ENCODE measurements at places on chromosomes 4 and X.
A peak's percentile ranks its signal among the peaks of the same experiment; 100 is the strongest.

GRCh38 chr4:95524729-95525128 lies 24.0 kb downstream of the UNC5C start:
- DNase-seq, result no peak

- DNase-seq, result peak; percentile 93
Measured at GRCh38 chr4:186725469-186726425, 2.1 kb upstream of the FAT1 start.

DNA sequence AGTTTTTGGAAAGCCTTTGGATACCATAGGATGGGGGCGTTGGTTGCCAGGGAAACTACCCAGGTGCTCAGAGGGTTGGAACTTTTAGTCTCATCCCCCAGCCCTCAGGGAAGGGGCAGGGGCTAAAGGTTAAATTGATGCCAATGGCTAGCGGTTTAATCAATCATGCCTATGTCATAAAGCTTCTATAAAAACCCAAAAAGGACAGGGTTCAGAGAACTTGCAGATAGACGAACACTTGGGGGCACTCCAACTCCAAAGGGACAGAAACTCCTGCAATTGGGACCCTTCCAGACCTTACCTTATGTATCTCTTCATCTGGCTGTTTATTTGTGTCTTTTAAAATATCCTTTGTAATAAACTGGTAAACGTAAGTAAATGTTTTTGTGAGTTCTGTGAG lies 30.0 kb upstream of the GPR173 start:
- no peak for DNase-seq

GRCh38 chr4:113106108-113106507 lies 56.7 kb downstream of the ANK2 start:
- peak; percentile 29 for DNase-seq

DNA sequence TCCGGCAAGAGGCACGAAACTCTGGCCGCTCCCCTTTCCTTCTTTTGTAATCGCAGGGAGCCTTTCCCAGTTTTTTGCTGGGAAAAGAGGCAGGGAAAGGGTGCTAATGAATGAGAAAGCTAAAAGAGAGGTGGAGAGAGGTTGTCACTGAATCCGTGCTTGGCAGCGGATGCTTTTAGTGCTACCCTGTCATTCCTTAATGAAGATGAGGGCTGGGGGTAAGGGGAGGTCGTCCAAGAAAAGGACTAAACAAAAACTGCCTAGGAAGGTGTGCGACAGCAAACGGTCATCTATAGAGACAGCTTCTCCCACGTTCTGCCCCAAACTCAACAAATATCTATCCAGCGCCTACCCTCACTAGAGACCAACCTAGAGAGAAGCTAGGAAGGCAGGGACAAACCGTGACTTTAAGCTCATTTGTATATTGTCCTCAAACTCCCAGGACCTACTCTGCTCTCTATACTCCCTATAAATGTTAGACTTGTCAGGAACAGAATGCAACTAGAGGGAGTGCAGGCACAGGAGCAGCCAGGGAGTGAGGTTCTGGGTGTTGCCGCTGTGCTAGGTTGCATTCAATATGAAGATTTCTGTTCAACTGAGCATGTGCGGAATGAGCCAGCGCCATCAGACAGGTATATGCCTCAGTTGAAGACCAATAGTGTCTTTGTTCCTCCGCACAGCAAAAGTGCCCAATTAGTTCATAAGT lies 777 bp upstream of the CASK start:
- peak; percentile 52 for DNase-seq

GRCh38 chr4:99811117-99811516 lies 5.5 kb upstream of the DAPP1 start:
- no peak for DNase-seq

GRCh38 chr4:41613386-41613785 lies 75.4 kb downstream of the LIMCH1 start:
- DNase-seq, result no peak

DNA sequence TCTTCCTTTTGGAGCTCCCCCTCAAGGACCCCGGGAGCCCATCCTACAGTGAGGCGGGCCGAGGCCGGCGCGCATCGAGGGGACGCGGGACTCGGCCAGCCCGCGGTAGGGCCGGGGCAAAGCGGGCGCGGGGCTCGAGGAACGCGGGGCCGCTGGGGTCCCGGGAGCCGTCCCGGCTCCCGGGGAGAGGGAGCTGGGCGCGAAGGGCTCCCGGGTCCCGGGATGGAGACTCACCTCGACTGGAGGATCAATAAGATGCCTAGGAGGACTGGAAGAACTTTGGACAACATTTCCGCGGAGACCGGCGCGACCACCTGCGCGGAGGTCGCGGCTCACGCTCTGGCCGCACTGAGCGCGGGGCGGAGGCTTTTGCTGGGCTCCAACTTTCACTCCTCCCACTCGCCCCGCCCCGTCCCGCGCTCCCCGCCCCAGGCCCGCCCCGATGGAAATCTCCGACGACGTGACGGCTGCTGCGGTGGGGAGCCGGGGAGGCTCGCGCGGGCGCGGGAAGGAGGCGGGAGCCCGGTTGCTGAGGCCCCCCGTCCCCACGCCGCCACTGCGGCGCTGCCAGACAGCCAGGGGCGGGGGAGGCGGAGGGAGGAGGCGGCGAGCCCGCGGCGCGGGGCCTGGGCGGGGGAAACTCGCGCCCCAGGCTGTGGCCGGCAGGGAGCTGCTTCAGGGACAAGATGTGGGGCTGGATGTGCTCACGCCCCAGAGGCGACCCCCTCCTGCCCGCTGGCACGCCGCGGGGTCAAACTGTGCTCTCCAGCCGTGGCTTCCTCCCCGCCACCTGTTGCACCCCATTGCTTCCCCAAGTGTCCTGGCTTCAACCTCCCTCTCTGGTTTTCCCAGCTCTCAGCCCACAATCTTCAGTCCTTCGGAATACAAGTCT lies at the start of gene GABRE:
GABRE (minus strand) TSS at position 341 of the 892 bp plus-strand sequence; CDS start at position 290, 51 bp downstream.
- peak; percentile 75 for DNase-seq

- no peak for DNase-seq
Measured at GRCh38 chr4:155748039-155748438, 10.8 kb upstream of the GUCY1B1 start.

- no peak for DNase-seq
Measured at GRCh38 chr4:159483782-159484741, 381.2 kb downstream of the RAPGEF2 start.

DNA sequence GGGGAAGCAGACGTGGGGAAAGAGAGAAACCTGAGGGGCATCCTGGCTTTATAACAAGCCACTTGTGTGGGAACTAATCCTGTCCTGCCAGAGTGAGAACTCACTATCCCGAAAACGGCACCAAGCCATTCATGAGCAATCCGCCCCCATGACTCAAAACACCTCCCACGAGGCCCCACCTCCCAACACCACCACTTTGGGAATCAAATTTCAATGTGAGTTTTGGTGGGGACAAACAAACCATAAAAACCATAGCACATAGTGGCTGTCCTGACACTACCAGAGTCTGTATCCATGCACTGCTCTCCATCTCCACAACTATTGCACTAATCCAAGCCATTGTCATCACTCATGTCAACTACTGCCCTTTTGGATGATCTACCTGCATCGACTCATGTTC lies 28.5 kb upstream of the SEPTIN6 start:
- DNase-seq, result no peak

- no peak for DNase-seq
Measured at GRCh38 chr4:87895964-87896621, 63.3 kb downstream of the MEPE start.

- DNase-seq, result no peak
Measured at GRCh38 chr4:15552557-15553362, 83.1 kb downstream of the CC2D2A start.

- DNase-seq, result no peak
Measured at GRCh38 chrX:149845385-149845784, 35.6 kb upstream of the MAGEA8 start.

DNA sequence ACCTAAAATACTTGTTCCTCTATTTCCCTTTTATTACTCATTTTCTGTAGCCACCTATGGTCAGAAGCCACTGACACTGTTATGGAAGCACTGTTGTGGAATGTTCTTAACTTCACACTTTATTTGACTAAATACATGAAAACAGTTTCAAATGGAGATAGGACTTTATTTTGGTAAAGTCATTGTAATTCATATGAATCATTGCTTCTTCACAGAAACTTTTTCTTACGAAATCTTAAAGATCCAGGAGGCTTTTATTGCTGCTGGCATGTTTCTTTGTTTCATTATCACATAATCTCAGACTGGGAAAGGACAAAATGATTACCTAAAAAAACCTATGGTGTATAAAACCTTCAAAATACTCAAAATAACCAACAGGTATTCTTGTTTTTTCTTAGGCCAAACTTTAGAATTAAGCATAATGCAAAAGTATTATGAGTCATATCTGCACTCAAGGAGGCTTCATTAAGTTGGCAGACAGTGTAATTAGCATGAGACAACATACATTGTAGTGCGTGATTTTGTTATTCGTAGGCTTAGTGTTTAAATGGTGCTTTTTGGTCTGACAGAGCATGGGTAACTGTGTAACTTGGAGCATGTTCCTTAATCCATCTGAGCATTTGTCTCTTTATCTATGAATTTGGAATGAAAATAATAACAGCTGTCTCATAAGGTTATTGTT lies 58.0 kb downstream of the SH3BGRL start:
- DNase-seq, result no peak

- peak; percentile 52 for DNase-seq
Measured at GRCh38 chr4:37597034-37597433, 89.1 kb downstream of the RELL1 start.

DNA sequence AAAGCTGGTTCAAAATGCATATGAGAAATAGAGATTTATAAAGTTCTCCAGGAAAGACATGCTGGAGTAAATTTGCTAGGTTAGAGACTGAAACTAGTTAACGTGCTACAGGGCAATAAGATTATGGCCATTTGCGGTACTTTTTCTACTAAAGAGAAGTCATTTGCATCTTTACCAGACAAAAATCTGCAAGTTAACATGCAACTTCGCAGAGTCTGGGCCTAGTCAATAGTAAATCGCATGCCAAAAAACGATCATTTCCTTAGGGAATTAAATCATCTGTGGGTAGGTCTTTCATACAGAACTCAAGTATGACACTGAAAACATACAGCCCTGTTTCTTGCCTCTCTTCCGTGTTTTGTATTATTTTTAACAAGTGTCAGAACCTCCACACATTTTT lies 32.8 kb upstream of the REST start:
- DNase-seq, result no peak

GRCh38 chrX:31093639-31093975 lies 21.8 kb upstream of the FTHL17 start:
- no peak for DNase-seq

- peak; percentile 41 for DNase-seq
Measured at GRCh38 chr4:106365613-106366012, 3.0 kb downstream of the GIMD1 start.

DNA sequence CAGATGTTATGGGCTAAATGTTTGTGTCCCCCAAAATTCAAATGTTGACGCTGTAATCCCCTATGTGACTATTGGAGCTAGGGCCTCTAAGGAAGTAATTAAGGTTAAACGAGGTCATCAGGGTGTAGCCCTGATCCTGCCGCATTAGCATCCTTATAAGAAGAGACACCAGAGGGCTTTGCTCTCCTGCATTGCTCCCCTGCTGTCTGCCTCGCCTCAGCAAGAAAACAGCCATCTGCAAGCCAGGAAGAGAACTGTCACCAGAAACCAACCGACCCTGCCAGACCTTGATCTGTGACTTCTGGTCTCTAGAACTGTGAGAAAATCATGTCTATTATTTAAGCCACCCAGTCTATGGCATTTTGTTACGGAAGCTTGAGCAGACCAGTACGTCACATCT lies 331.9 kb downstream of the DCTD start:
- DNase-seq, result no peak

DNA sequence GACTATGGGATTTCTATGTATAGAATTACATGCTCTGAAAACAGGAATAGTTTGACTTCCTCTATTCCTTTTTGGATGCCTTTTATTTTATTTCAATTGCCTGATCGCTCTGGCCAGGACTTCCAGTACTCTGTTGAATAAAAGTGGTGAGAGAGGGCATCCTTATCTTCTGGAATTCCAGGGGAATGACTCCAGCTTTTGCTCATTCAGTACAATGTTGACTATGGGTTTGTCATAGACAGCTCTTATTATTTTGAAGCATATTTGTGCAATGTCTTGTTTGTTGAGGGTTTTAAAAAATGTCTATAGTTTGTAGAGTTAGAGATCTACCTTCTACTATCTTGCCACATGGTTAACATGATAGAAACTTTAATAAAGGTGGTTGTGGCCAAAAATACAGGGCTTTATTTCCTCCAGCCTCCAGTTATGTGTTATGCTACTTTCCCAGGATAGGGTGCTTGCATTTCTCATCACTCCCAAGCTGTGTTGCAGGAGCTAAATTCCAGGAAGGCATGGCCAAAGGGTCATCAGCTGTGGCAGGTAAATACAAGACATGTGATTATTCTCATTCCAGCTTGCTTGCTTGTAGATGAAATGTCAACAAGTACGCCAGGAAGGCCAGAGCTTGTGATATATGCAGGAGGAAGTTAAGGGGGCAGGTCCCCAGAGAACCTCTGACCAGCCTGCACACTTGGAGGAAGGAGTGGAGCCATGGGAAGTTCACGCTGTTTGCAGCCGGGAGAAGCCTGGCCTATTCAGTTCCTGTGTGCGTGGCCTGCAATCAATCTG lies 142.4 kb upstream of the CPXCR1 start:
- DNase-seq, result peak; percentile 8

DNA sequence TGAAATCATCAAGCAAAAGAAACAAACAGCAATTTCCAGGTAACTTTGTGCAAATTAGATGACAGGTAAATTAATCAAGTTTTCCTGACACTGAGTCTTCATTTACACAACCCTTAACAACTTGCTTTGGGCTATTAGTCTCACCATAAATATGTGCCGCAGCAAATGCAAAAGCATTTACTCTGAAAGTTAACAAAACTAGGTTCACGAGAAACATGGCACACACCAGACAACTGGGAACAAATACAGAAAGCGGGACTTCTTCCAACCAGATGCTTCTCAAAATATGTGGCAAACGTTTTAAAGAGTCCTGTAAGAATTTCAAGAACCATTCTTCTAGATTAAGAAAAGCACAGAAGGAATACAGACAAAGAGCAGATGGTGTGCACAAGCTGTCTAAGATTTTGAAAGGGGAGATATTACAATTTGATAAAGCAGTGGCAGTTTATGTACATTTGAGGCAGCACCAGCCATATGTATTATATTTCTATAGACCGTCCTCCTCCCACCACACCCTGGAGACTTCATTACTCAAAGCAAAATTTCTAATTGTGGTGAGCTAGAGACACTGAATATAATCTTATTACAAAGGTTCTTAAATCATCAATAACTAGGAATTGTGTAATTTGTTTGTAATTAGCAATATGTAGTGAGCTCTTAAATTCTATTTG lies 192.5 kb upstream of the ADAMTS3 start:
- no peak for DNase-seq

DNA sequence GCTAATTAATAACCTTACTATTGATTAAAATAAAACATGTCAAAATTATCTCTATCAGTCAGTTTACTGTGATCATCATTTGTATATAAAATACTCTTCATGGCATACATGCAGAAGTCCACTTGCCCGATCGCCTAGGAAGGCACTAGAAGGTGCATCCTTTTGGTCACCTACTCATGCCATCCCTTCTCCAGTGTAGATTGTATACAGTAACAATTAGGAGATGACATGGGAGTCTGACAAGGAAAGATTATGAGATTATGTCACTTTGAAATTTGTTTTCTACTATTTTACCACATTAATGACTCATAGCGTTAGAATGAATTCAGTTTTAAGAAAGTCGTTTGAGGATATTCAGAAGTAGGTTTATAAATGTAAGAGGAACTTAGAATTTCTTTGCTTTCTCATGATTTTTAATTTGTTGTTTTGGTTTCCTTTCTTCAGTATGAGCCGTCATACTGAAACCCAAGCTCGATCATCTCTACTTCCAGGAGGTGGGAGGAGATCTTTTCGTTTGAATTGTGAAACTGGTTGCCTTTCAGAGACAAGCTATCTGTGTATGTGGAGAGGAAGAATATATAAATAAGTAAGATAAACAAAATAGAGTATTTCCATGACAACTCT lies 51.1 kb upstream of the UNC5C start:
- DNase-seq, result peak; percentile 11

- no peak for DNase-seq
Measured at GRCh38 chr4:96092151-96092705, 252.3 kb downstream of the PDHA2 start.

Measured in small intestine (tissue), 16 donors.